GOT3 (cell line): ENCODE measurements at places on chromosomes 5 and 9.

DNA sequence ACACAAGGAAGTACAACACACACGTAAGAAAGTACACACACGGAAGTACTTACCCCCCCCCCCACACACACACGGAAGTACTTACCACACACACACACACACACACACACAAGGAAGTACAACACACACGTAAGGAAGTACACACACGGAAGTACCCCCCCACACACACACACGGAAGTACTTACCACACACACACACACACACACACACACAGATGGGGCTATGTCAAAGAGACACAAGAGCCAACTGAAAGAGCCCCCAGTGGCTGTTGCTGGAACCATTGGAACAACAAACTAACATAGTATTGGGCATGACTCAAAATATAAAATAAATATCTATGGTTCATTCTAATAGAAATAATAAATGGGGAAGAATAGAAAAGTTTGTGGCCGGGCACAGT, 4.9 kb upstream of the MAPK9 start:
- DNase-seq = no peak

GRCh38 chr9:137266162-137266527, 11.0 kb downstream of the NELFB start:
- no peak for DNase-seq

DNA sequence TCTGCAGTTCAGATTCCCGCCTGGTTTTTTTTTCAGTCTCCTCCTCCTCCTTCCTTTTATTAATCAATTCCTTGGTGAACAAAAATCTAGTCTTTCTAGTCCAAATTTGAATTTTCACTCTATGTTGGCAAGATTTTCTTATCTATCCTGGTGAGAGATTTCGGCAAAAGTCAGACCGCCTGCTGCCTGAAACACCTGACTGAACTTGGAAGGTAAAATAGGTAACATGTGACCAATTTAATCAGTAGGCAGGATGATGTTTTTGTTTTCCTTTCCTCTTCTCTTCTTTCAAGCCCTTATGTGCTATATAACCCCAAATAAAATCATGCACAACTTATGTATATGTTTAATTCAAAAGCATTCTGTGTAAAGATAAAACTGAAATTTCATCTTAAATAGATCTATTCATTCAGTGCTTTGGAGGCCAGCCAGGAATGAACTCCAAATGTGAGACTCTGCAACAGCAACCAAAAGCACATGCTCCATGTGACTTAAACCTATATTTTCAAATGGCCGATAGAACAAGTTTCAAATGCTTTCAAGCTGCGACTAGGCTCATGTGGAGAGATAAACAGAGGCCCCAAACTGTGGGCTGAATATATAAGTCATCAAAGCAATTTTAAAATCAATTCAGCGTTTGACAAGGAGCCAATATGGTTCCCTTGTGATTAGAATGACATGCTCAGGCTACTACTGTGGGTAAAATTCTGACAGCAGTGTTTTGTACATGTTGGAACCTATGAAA, 100.4 kb upstream of the SEMA6A start:
- no peak for DNase-seq

DNA sequence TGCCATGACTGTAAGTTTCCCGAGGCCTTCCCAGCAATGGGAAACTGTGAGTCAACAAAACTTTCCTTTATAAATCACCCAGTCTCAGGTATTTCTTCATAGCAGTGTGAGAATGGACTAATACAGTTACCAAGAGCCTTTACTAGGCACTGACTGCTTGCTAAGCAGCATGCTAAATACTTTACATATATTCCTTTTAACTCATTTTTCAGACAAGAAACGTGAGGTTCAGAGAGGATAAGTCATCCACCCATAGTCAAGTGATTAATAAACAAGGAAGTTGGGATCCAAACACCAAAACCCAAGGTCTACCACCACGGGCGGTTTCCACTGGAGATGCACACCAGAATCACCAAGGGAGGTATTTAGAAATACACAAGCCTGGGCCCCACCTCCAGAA, 50.8 kb downstream of the GABBR2 start:
- no peak for DNase-seq

- DNase-seq = peak; percentile 34
Measured at GRCh38 chr5:132830436-132831094, at the start of gene SHROOM1. Gene SHROOM1, minus strand, starts transcription at chr5:132830647. Its CDS starts 4,507 bp downstream, at chr5:132826140.

GRCh38 chr5:158637039-158637438, 462.7 kb downstream of the EBF1 start:
- DNase-seq = no peak

GRCh38 chr5:2139478-2139877, 256.8 kb upstream of the IRX4 start:
- no peak for DNase-seq

- no peak for DNase-seq
Measured at GRCh38 chr9:130539420-130540223, 39.8 kb upstream of the FUBP3 start.

GRCh38 chr9:105331160-105331559, 86.7 kb downstream of the SLC44A1 start:
- no peak for DNase-seq

GRCh38 chr9:4829969-4830368, 37.2 kb downstream of the RCL1 start:
- DNase-seq = no peak

GRCh38 chr5:141040771-141041426, 10.3 kb upstream of the PCDHB1 start:
- DNase-seq = peak; percentile 91

DNA sequence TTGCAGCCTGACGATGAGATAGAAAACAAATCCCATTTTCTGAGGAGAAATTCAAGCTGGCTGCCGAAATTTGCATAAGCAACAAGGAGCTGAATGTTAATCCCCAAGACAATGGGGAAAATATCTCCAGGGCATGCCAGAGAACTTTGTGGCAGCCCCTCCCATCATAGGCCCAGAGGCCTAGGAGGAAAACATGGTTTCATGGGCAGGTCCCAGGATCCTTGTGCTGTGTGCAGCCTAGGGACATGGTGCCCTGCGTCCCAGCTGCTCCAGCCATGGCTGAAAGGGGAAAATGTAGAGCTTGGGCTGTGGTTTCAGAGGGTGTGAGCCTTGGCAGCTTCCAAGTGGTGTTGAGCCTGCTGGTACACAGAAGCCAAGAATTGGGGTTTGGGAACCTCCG, 48.8 kb upstream of the MAN2A1 start:
- no peak for DNase-seq

DNA sequence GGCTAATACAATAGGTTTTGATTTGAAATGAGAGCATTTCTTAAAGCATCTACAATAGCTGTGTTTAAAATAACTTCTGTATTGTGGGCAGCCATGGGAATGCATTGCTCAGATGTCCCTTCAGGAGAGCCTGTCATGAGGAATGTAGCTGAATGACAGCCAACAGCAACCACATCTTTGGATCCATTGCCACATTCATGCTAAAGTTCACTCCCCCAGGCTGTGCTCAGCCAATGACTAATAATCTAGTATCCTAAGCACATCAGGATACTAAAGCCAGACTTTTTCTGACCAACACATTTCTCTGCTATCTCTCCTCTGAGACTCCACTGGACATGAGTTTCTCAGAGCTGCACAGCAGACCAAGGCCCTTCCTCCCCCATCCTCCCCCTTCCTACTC, 45.5 kb downstream of the HTR1A start:
- no peak for DNase-seq

DNA sequence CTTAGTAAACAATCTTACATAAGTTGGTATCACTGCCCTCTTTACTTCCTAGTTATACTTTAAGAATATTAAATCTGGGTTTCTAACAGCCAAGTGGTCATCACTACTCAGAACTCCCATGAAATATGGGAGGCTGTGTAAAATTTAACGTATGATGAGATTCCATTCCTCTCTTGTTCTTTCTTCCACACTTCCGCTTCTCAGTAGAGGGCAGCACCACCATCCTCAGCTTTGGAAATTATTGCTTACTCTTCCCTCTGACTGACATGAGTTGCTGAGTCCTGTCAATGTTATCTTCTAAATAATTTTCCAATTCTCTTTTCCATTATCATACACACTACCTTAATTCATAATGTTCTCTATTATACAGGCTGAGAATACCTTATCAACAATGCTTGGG, 194.0 kb downstream of the RFX3 start:
- DNase-seq = no peak

GRCh38 chr5:479566-480319, 36.8 kb downstream of the EXOC3 start:
- no peak for DNase-seq

DNA sequence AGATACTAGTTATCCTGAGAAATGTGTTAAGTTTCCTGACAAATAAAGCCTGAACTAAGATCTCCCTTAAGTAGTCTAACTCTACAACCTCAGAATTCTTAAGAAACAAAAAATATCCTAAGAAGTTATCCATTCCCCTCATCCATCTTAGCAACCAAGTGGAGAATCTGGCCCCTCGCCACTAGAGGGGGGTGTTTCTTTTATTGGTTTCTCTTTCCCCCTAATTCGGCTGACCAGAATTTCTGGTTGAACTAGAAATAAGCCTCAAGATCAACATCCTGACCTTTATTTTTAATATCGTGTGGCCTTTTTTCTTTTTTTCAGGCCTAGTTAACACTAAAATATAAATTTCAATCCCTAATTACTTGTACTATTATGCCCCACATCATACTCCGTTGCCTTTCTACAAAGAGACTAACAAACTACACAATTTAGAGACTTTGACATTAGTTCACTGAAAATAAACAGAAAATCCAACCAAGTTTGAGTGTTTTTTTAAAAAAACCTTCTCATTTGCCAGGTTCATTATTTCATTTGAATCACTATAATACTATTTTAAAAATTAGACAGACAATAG, 14.3 kb upstream of the NR4A3 start:
- DNase-seq = no peak

- DNase-seq = no peak
Measured at GRCh38 chr9:108786322-108786721, 69.5 kb downstream of the ACTL7B start.

DNA sequence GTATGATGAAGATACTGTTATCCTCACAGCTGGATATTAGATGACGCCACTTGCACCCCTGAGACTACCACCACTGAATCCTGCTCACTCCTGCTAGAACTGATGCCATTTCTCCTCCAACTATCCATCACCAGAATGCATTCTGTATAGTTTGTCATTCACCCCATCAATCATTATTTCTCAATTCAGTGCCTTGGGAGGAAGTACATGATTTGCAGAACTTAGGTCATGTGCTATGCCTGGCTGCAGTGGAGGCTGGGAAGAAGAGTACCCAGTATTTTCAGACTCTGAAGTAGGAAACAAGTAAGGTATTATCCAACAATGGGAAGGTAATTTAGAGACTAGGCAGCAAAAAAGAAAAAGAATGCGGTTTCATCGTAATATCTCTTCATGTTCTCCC, 26.2 kb upstream of the HSD17B4 start:
- DNase-seq = no peak

GRCh38 chr5:94362857-94363256, 255.5 kb downstream of the KIAA0825 start:
- no peak for DNase-seq

DNA sequence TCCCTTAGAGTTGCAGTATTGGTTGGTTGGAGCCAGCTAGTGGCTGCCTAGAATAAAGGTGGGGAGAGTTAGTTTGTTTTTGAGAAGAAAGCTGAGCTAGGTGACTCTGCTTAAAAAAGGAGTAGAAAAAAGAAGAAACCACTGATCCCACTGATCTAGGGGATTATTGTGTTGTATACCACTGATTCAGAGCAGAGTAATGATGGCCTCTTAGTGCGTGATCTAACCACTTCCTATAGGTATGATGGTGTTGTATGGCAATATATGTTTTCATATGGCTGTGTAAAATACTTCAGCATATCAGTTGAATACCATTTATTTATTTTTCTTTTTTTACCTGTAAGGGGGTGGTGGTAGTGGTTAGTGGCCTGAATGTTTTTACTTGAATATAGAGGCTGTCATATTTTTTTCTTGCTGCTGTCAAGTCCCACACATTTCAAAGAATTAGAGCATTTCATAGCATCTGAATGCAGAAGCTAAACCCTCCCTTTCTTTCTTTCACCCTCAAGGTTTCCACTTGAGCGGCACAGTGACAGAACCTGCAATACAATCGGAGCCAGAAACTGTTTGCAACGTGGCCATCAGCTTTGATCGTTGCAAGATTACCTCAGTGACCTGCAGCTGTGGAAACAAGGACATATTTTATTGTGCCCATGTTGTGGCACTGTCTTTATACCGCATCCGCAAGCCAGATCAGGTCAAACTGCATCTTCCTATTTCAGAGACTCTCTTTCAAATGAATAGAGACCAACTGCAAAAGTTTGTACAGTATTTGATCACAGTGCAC, 140.3 kb downstream of the ZSWIM6 start:
- DNase-seq = no peak

DNA sequence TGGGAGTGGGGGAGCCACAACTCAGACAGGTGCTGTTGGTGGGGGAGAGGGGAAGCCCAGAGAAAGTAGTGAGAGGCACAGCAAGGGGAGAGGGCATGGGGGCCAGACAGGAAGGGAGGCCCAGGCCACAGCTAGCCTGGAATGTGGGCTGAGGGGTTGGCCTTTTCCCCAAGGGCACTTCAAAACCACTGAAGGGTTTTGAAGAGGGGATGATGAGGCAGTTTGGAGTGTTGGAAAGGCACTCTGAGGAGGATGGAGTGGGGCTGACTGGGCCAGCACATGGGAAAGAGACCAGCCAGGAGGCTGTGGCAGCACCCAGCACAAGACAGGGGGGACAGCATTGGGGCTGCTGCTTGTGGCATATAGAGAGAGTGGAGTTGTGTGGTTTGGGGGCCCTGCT, 3.8 kb downstream of the PSD2 start:
- no peak for DNase-seq

- no peak for DNase-seq
Measured at GRCh38 chr5:127417528-127417927, 99.9 kb upstream of the PRRC1 start.

DNA sequence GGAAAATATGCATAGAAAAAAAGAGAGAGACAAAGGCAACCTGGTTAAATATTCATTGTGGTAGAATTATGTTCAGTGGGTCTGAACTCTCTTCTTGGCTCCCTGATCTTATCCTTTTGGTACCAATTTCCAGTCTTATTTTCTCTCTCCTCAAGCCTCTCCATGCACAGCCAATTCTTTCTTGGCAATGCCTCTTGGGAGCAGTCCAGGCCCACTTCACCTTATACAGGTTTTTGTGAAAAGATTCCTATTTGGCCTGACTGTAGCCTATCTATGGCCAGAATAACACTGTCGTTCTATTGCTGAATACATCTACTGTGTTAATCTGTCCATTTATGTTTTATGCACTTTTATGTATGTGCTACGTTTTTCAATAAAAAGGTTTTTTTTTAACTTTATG, 2.7 kb downstream of the ELOVL7 start:
- no peak for DNase-seq

DNA sequence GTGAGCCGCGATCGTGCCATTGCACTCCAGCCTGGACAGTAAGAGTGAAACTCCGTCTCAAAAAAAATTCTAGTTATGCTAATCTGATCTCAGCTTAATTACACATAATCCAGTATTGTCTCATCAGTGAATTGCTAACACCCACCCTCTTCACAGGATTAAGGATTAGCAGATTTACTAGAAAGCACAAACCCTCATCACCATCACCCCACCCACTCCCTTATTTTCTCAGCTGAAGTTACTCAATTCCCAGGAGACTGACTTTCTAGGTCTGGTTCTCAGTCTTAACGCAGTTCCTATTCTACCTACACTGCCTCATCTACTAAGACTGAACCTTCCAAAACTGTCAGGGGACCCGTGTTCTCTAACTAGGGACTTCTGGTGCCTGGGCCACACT, 9.0 kb downstream of the TOR1B start:
- no peak for DNase-seq

- no peak for DNase-seq
Measured at GRCh38 chr5:126810596-126811380, 33.9 kb downstream of the LMNB1 start.
